ENCODE measurements at places on chromosomes 11 and 22. TPM values are rescaled to one million over a fixed set of nuclear protein-coding genes. Genes with fewer than 3 reads are reported as not detected.

RASSF10 gene
- not detected for total RNA-seq

SCGB1D2 gene
- not detected for total RNA-seq

ENTHD1 gene
- 0.21 TPM for total RNA-seq

SULT4A1 gene
- total RNA-seq, result not detected

FAM83F gene
- total RNA-seq, result not detected

CRYBB2 gene
- not detected for total RNA-seq

MS4A4A gene
- 7.9 TPM for total RNA-seq

TRPT1 gene
- total RNA-seq, result 224 TPM

DNA sequence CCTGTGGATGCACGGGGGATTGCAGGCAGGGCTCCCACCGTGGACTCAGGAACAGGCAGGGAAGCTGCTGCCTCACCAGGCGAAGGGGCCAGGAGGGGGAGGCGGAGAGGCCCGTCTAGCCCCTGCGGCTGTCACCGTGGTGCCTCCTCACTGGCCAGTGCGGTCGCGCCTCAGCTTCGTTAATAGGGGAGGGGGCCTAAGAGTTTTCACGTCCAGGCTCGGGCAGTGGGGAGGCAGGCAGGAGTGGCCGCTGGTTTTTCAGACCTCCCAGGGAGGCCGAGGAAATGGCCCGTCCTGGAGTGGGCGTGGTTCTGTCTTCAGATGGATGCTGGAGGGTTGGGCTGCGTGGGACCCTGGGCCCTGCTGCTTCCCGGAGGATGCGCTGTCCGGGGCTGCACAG is 91.1 kb upstream of the B3GAT1 start:
- no peaks in the 10 kb centered on the region for H3K27me3 ChIP-seq
- H3K4me1 ChIP-seq, result no peaks in the 10 kb centered on the region
- peak; percentile 59 for DNase-seq

- no peaks in the 10 kb centered on the region for H3K36me3 ChIP-seq
- peaks cover 27% of the 10 kb centered on the region for H3K4me1 ChIP-seq
- no peaks in the 10 kb centered on the region for H3K27me3 ChIP-seq
- no peak overlapping the region for H3K27ac ChIP-seq
- no peak for DNase-seq
These were observed 54.5 kb upstream of the HSPA8 start for GRCh38 chr11:123116486-123116885.

GRCh38 chr11:30426781-30427180 is 103.9 kb downstream of the ARL14EP start:
- H3K27ac ChIP-seq, result no peak overlapping the region
- H3K27me3 ChIP-seq, result no peaks in the 10 kb centered on the region
- no peaks in the 10 kb centered on the region for H3K4me1 ChIP-seq
- no peak for DNase-seq
- no peak overlapping the region for H3K4me3 ChIP-seq

DNA sequence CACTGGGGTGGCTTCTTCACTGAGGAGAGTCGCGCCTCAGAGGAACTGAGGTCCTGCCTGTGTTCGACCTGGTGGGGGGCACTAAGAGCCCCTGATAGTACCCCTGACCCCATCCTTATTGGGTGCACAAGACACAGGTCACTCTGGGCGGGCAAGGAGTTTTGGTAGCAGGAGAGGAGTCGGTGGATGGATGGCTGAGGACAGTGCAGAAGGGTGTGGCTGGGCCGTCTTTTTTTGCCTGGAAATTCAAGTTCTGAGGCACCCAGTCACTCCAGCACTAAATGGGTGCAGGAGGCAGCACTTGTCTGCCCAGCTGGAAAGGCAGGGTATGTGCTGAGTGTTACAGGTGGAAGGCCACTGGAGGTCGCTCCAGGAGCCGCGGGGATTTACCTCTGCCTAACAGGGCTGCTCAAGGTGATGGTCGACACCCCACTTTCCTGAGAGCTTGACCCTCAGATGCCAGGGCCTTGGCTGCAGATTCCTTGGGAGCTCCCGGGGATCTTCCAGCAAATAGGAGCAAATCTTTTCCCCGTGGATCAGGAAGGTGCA is 960 bp downstream of the TSSC4 start:
- H3K4me1 ChIP-seq, result peaks cover 26% of the 10 kb centered on the region
- H3K36me3 ChIP-seq, result peaks cover 45% of the 10 kb centered on the region
- peak overlapping the region; percentile 89 for H3K27ac ChIP-seq
- H3K4me3 ChIP-seq, result peak overlapping the region; percentile 73

DNA sequence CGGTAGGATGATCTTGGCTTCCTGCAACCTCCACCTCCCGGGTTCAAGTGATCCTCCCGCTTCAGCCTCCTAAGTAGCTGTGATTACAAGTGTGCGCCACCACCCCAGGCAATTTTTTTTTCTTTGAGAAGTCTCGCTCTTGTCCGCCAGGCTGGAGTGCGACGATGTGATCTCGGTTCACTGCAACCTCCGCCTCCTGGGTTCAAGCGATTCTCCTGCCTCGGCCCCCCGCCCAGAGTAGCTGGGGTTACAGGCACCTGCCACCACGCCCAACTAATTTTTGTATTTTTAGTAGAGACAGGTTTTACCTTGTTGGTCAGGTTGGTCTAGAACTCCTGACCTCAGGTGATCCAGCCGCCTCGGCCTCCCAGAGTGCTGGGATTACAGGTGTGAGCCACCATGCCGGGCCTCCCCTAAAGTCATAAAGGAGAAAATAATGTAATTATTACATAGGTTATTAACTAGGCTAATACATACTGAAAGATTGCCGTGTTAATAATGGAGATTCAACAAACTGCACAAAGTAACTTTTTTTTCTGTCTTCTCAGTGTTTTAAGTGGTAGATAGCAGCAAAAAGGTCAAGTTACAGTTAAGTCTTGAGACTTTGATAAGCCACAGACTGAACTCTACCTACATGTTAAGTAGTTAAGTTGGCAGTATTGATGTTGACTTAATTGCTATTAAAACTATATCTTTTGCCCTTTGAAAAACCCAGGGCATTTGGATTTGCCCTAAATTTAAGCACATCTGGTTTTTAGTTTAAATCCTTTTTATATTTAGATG is 3.9 kb downstream of the CAPRIN1 start:
- no peak overlapping the region for H3K4me3 ChIP-seq
- H3K4me1 ChIP-seq, result peaks cover 27% of the 10 kb centered on the region
- no peaks in the 10 kb centered on the region for H3K27me3 ChIP-seq
- no peak overlapping the region for H3K27ac ChIP-seq
- peaks cover 5% of the 10 kb centered on the region for H3K36me3 ChIP-seq

GRCh38 chr11:6681949-6682348 is 1.2 kb downstream of the MRPL17 start:
- peak overlapping the region; percentile 80 for H3K27ac ChIP-seq
- no peak for DNase-seq

GRCh38 chr11:11607772-11608171 is 14.0 kb downstream of the GALNT18 start:
- no peaks in the 10 kb centered on the region for H3K36me3 ChIP-seq
- H3K27ac ChIP-seq, result no peak overlapping the region
- peaks cover 11% of the 10 kb centered on the region for H3K4me1 ChIP-seq
- no peak overlapping the region for H3K4me3 ChIP-seq
- no peak for DNase-seq
- H3K27me3 ChIP-seq, result no peaks in the 10 kb centered on the region

- no peaks in the 10 kb centered on the region for H3K36me3 ChIP-seq
- no peaks in the 10 kb centered on the region for H3K27me3 ChIP-seq
These were observed 3.5 kb downstream of the CABP2 start for GRCh38 chr11:67519726-67520125.

- H3K36me3 ChIP-seq, result no peaks in the 10 kb centered on the region
- no peaks in the 10 kb centered on the region for H3K27me3 ChIP-seq
- H3K27ac ChIP-seq, result peak overlapping the region; percentile 58
- H3K4me3 ChIP-seq, result peak overlapping the region; percentile 37
- DNase-seq, result no peak
- peaks cover 16% of the 10 kb centered on the region for H3K4me1 ChIP-seq
These were observed 2.5 kb upstream of the RCN1 start for GRCh38 chr11:32088117-32088941.

DNA sequence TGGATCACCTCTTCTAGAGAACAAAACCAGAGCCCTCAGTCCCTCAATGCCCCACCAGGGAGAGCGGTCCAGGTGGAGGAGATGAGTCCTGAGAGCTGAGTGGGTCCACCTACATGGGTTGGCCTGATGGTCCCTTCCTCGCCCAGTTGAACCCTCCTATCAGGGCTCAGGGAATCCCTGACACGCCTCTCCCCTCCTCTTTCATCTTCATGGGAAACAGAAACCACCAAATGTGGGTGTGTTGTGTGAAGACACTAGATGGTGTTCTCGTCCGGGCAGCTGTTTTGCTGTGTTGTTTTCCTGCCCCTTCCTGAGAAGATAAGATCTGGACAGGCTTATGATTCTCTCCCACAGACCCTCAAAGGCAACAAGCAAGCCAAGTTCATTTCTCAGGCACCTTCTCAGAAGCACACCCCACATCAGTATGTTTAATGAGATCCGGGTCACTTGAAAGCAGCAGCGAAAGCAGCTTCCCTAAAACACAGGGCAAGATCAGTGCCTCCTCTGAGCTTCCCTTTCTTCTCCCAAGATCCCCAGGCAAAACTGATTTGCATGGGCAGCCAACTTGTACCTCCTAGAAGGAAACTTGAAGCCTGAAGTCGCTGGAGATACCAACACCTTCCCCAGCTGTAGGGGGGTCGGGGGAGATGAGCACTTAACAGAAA is 35.3 kb upstream of the POU2AF1 start:
- no peak overlapping the region for H3K4me3 ChIP-seq
- H3K36me3 ChIP-seq, result no peaks in the 10 kb centered on the region
- peaks cover 7% of the 10 kb centered on the region for H3K4me1 ChIP-seq
- no peaks in the 10 kb centered on the region for H3K27me3 ChIP-seq
- no peak for DNase-seq

- H3K4me1 ChIP-seq, result no peaks in the 10 kb centered on the region
- H3K27me3 ChIP-seq, result no peaks in the 10 kb centered on the region
- no peak overlapping the region for H3K4me3 ChIP-seq
- no peak overlapping the region for H3K27ac ChIP-seq
- DNase-seq, result no peak
- H3K36me3 ChIP-seq, result no peaks in the 10 kb centered on the region
These were observed 622.3 kb upstream of the CADM1 start for GRCh38 chr11:116126562-116126961.

DNA sequence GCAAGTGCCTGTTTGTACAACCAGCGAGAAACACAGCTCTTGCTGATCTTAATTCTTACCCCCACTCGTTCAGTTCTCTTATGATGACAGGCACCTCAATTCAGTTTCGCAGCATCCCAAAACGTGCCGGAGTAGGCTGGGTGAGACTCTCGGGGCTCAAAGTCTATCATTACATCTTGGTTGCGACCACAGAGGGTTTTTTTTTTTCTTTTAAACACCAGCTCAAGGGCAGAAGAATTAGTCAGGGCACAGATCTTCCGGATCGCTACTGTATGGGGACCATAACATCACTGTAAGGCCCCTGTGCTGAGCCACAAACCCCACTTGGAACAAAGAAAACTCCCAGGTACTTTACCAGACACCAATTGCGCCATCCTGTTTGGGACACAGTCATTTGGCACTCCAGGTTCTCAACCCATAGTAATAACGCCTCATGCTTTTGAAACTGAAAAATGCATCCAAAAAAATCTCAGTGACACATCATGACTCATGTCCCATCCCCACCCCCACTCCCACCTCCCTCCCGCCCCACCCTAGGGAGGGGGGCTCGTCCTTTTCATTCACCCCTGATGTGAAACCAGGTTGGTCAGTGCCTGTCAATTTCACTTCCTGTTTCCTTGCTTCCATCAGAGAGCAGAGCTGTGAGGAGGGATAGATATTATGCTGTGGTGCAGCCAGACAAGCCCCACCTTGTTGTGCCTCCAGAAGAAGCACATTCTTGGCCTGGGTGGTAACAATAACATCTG is 41.0 kb upstream of the CD5 start:
- DNase-seq, result peak; percentile 62
- H3K4me3 ChIP-seq, result no peak overlapping the region
- H3K27ac ChIP-seq, result no peak overlapping the region
- no peaks in the 10 kb centered on the region for H3K27me3 ChIP-seq

- no peaks in the 10 kb centered on the region for H3K27me3 ChIP-seq
- no peaks in the 10 kb centered on the region for H3K4me1 ChIP-seq
- no peaks in the 10 kb centered on the region for H3K36me3 ChIP-seq
These were observed 188.2 kb upstream of the TBCEL start for GRCh38 chr11:120835601-120836228.

GRCh38 chr11:73659961-73660360 is 13.6 kb downstream of the PLEKHB1 start:
- H3K27ac ChIP-seq, result no peak overlapping the region
- H3K4me1 ChIP-seq, result peaks cover 8% of the 10 kb centered on the region
- DNase-seq, result no peak
- no peak overlapping the region for H3K4me3 ChIP-seq
- no peaks in the 10 kb centered on the region for H3K27me3 ChIP-seq

DNA sequence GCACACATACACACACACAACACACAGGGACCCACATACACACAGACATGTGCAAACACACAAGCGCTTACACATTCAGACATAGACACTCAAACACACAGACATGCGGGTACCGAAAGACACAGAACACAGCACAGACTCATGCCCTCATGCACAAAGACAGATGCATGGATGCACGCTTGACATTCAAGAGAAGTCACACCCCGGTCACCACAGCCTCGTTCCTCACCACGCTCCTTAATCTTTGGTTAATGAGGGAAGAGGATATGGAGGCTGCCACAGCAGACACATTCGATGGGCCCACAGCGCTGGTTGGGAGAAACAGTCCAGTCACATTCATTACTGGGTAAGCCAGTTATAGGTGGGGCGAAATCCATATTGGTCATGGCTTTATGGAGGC is 51.9 kb upstream of the EIF3D start:
- no peak for DNase-seq
- no peaks in the 10 kb centered on the region for H3K27me3 ChIP-seq
- H3K4me3 ChIP-seq, result no peak overlapping the region
- no peaks in the 10 kb centered on the region for H3K4me1 ChIP-seq

- no peaks in the 10 kb centered on the region for H3K27me3 ChIP-seq
- H3K36me3 ChIP-seq, result no peaks in the 10 kb centered on the region
- no peaks in the 10 kb centered on the region for H3K4me1 ChIP-seq
- no peak overlapping the region for H3K4me3 ChIP-seq
These were observed 114.3 kb downstream of the INSC start for GRCh38 chr11:15229069-15229468.

DNA sequence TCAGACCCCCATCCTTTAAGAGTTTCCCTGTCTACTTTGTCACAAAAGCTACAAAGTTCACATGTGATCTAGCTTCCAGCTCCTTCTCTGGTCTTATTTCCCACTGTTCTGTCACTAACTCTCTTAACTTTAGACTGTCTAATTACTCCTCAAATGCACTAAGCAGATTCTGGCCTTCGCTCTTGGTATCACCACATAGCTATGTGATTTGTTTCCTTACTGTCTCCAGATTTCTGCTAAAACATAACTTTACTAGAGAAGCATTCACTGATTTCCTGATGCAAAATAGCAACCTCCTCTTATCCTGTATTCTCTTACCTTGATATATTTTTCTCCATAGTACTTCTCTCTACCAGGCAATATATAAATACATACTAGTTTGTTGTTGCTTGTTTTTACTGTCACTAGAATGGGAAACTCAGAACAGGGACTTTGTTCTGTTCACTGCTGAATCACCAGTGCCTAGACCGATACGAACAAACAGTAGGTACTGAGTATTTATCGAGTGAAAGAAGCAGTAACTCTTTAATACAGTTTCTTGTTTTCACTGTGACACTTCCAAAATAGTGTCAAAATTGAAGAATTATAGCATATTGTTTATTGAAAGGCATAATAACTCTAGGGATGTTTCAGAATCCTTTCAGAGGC is 205.6 kb downstream of the DDX10 start:
- no peaks in the 10 kb centered on the region for H3K27me3 ChIP-seq
- H3K27ac ChIP-seq, result peak overlapping the region; percentile 51
- DNase-seq, result no peak
- peaks cover 4% of the 10 kb centered on the region for H3K4me1 ChIP-seq
- H3K36me3 ChIP-seq, result no peaks in the 10 kb centered on the region
- peak overlapping the region; percentile 15 for H3K4me3 ChIP-seq

Measured in ascending aorta (tissue), 2 donors.